ENCODE measurements at places on chromosomes 2 and 18.

GRCh38 chr2:73301636-73302035 lies 8.3 kb upstream of the EGR4 start:
- no peak for DNase-seq

GRCh38 chr2:143230506-143231253 lies 101.5 kb downstream of the ARHGAP15 start:
- DNase-seq, result no peak

DNA sequence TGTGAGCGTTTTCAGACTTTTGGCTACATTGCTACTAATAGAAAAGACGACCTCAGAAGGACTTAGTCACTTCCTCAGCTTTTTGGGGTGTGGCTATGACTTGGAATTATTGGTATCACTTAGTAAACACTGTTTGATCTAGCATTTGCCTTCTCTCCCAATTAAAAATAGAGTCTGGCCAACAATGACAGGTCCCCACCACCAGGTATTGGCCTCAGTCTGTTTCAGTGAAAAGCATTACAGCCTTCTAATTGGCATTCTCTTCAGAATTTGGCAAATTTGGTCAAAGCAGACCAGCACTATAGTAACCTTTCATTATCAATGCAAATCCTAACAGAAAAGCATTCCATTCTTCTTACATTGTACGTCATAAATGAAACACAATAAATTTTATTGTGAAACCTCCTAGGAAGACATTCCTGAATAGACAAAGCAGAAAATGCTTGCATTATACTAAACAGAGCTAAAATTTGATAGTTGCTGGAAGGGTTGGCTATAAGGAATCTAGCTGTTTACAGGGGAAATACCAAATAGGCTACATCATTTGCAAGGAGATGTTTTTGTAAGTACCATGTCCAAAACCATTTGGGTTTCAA lies 613.9 kb downstream of the IRS1 start:
- no peak for DNase-seq

DNA sequence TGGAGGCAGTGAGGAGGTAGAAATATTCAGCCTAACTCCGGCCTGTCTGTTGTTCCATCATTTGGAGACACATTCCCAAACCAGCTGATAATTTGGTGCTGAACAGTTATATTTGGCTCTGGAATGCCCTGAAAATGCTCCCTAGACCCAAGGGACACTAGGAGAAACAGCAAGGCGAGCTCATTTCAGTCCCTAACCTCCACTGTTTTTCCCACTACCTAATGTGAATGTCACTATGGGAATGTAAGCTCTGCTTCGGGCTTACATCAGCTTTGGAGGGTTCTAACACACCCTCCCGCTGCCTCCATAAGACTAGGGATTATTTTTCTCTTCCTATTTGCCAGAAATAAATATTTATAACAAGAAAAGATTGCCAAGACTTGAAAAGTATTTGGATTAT lies 103.5 kb downstream of the ANTXR1 start:
- no peak for DNase-seq

Measured in mucosa of descending colon (tissue), 3 donors.